ENCODE measurements at places on chromosomes 5 and 9.

GRCh38 chr5:167564275-167564674 is 727.2 kb upstream of the WWC1 start:
- DNase-seq = no peak

GRCh38 chr5:173233347-173234128 is 1.5 kb downstream of the NKX2-5 start:
- DNase-seq = no peak

GRCh38 chr9:69136779-69137178 is 37.3 kb upstream of the TJP2 start:
- DNase-seq = no peak

- peak; percentile 72 for DNase-seq
These were observed 11.4 kb upstream of the DUSP1 start for GRCh38 chr5:172782169-172783039.

GRCh38 chr9:118990949-118991348 is 378.3 kb downstream of the BRINP1 start:
- DNase-seq = no peak

DNA sequence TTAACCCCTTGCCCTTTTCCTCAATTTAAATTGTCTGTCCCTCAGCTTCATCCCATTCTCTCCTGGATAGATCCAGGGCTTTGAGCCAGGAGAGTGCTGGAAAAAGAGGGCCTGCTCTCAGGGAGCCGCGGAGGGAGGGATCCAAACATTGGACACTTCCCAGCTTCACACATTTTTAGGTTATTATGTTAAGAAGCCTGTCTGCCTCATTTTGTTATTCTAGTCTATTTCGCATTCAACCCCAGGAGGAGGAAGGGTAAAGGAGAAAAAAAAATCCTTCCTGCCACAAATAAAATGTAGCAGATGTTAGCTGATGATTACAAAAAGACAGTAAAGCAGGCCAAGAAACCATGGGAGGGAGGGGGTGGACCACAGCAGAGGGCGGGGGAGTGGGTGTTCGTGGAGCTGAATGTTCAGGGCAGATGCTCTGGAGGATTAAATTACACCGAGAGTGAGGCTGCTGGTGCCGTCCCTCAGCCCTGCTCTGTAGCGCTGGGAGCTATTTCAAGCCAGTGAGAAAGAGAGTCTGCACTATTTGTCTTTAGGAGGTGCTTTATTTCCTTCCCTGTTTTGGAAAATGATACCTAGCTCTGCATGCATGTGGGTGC is 60.6 kb upstream of the ZFR start:
- DNase-seq = peak; percentile 98

DNA sequence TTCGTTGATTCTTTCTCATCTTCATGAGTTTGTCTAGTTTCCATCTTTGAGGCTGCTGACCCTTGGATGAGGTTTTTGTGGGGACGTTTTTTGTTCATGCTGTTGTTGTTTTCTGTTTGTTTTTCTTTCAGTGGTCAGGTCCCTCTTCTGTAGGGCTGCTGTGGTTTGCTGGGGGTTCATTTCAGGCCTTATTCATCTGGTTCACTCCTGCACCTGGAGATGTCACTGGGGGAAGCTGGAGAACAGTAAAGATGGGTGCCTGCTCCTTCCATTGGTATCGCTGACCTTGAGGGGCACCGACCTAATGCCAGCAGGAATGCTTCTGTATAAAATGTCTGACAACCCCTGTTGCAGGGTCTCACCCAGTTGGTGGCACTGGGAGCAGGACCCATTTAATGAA is 8.5 kb downstream of the OR1N2 start:
- DNase-seq = no peak

DNA sequence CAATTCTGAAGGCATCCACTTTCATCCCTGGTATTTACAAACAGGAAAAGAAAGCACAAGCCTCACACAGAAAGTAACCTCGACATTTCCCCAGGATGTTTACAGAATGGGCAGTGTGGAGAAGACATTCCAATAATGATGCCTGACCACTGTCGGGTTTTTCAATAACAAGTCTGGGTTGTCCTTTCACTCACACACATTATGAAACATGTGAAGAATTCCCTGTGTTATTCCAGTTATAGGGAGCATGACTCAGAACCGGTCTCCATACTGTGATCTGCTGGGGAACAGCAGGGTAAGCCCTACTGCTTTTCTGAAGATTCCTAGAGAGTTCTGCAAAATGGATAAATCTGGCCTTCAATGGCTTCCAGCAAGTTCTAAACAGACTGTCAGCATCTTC is 155.3 kb downstream of the ADAMTS12 start:
- DNase-seq = peak; percentile 90

GRCh38 chr9:16675131-16675530 is 195.3 kb downstream of the BNC2 start:
- peak; percentile 16 for DNase-seq

DNA sequence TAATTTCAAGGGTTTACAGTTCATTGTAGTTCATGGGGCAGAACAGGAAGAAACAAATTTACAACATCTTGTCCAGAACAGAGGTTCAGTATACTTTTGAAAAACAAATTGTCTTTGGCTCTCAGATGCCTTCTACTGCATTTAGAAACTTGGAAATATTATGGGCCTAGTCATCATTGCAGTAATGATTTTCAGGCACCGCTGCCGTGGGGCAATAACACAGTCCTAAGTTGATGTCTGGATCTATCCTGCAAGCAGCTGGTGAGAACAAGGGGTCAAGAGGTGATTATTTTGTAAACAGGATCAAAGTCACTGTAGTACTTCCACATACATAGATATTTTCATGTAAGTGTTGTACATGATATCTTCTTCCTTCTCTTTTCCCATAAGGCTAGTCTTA is 82.5 kb upstream of the CAST start:
- no peak for DNase-seq

- no peak for DNase-seq
These were observed 14.7 kb downstream of the BICD2 start for GRCh38 chr9:92749934-92750315.

DNA sequence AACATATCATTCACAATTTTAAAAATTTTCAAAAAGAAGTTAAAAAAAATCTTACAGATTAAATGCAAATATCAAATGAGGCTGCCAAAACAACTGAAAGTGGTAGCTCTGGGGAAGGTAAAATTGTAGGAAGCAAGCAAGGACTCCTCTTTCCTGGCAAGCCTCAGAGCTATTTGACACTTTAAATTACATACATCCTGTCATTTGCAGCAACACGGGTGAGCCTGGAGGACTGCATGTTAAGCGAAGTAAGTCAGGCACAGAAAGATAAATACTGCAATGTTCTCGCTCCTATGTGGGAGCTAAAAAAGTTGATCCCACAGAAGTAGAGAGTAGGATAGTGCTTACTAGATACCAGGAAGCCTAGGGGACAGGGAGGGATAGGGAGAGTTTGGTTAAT is 58.0 kb downstream of the LPAR1 start:
- DNase-seq = peak; percentile 15
